ENCODE measurements at places on chromosomes 3 and 15. TPM values are rescaled to one million over a fixed set of nuclear protein-coding genes. Genes with fewer than 3 reads are reported as not detected.

DNA sequence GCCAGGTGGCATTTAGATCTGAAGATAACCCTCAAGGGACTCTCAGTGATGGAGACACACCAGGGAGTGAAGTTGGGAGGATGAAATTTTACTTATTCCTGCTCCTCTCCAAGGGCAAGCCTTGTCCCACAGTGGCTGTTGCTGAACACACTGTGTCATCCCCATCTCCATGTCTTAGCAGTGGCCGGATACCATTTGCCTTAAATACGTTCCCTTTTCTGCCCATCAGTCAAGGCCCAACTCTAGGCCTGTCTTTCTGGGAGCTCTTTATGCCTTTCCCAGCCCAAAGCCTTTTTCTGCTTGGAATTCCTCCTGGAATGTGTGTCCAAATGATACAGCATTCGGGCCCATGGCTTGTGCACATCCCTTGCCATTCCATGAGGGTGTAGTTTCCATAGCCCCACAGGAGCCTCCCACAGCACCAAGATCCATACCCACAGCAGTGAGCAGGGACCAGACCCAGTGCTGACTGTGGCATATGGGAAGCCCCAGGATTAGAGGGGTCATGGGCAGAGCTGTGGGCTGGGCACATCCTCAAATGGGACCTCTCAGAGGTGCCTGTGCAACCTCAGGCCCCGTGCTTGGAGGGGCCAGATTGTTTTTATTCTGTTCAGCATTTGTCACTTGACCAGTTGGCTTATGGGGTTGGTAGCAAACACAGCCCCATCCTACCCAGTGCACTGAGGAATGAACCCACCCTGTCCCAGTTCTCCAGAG is 63.7 kb upstream of the PRR23C start:
- no peak for DNase-seq

Gene DAZL
- not detected for total RNA-seq

Gene MUC4
- 0.11 TPM for total RNA-seq

Gene TNFAIP8L3
- 6.0 TPM for total RNA-seq

GRCh38 chr3:149352556-149352955 is 19.1 kb upstream of the TM4SF18 start:
- peak; percentile 36 for DNase-seq

DNA sequence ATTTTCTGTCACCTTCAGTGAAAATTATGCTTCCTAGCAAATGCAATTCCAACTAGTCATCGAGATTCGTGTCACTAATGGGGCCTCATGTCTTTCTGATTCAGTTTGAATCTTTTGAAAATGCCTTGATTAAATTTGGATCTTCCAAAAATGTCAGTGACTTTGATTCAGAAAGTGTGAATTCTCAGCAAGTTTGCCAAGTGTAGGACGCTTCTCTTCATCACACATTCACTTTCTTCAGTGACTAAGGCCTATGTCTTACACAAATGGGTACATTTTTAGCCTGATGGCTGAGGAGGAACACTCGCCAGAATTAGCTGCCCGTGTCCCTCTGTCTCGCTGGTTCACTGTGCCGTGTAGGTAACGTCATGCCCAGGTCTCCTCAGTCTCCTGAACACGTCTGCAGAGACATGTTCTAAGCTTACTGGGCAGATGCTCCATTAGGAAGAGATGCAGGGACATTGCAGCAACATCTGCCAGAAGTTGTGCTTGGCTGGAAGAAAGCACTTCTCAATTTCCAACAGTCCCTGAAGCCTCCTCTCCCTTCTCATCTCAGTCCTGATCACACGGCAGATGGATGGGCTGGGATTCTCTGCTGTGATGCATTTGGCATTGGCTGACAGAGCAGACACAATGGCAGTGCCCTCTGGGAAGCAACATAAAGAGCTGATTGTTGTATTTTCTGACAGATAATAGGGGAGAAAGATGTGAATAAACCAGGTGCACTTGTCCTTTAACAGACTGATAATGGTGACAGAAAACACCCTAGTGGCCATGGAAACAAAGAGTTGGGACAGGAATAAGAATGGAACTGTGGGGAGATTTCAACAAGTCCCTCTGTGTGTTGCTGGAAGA is 29.1 kb upstream of the LYZL4 start:
- DNase-seq, result no peak

Gene SLC15A2
- total RNA-seq, result 4.6 TPM

GRCh38 chr3:5093731-5094130 is 28.4 kb upstream of the ARL8B start:
- no peak for DNase-seq

DNA sequence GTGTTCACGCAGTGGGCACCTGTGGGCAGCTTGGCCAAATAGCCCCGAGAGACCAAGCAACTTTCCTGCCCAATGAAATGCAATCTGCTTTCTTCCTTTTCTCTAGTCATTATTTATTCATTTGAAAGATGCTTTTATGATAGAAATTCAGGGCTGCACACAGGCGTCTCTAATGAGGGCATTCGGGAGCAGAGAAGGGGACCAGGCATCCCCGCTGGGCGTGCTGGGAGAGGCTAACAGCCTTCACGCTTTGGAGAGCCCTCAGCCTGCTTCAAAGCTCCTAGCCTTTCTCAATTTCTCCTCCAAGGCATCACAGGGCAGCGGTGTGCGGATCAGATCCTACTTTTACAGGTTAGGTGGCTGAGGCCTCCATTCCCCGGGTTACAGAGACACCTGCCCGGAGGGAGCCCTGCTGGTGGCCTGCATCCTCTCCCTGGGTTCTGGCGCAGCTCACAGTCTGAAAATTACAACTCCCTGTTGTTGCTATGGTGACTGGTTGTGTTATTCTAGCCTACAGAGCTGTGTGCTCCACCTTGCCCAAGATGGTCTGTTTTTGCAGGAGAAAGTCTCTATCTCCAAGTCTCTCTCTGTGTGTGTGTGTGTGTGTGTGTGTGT is 21.8 kb upstream of the KLF13 start:
- no peak for DNase-seq

Gene TBL1XR1
- 102 TPM for total RNA-seq

Gene ZBTB47
- 118 TPM for total RNA-seq

Gene MST1R
- total RNA-seq, result 1.7 TPM

Gene ZCWPW2
- total RNA-seq, result 2.2 TPM

Gene DNAJA4
- 115 TPM for total RNA-seq

DNA sequence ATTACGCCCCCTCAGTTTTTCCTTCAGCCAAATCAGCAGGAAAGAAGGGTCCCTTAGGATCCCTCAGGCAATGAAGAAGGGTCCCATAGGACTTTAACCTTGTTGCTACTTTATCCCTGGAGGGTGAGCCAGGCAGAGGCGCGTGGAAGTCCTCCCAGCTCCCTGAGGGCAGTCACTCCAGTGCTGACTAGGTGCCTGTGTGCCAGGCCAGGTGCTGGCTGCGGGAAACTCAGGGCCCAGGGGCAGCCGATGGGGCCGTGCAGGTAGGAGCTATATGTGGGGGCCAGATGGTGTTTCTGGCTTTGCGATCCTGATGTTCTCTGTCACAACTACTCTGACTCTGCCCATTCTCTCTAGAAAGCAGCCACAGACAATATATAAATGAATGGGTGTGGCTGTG is 42.8 kb upstream of the IQSEC1 start:
- DNase-seq, result no peak

DNA sequence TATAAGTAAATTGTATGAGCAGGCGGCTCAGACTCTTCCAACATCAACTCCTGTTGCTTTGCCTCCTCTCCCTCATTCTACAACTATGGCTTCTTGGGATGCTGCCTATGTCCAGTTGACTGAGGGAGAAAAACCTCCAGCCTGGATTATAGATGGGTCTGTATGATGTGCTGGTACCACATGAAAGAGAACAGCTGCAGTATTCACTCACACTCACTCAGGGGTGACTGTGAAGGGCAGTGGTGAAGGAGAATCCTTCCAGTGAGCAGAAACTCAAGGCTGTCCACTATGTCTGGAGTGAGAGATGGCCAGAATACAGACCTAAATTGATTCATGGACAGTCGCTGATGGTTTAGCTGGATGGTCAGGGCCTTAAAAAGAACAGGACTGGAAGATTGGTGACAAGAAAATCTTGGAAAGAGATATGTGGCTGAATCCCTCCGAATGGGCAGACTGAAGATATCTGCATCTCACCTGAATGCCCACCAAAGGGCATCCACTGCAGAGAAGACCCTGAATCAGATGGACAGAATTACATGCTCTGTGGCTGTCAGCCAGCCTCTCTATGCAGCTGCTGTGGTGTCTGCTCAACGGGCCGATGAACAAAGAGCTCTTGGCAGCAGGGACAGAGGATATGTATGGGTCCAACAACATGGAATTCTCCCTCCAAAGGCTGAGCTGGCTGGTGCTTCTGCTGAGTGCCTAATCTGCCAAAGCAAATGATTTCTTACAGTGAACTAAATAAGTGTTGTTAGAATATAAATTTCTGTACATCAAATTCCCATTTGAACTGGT is 1.9 kb upstream of the BCL2L10 start:
- no peak for DNase-seq

DNA sequence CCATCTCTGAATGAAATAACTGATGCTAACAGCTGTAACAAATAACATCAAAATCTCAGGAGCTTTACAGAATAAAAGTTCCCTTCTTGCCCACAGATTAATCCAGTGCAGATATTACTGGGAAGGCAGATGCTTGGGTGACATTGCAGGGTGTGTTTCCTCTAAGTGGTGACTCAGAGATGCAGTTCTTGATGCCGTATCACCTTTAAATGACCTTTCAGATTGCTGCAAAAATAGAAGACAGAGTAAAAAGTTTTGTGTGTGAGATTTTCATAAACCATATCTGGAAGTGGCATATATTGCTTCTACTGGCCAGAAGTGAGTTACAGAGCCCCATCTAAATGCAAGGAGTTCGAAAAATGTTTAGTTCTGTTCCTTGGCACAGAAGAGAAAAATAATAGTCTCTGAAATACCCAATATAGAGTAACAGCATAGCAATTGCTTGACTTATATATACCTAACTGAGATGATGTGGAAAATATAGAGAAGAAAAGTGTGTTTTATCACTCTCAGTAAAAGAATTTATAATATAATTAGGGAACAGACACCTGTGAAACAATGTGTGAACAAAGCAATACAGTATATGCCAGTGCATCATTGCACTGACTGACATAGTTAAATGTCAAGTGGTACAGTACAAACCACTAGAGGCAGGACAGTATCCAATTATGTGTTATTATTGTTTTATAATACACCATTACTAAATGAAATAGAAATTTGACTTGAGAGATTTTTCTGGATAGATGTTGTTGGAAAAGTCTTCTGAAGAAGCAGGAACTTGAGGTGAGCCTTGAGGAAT is 430.7 kb upstream of the CBLB start:
- DNase-seq, result no peak

- DNase-seq, result no peak
Observed at GRCh38 chr3:128469556-128469955, 2.9 kb upstream of the DNAJB8 start.

GRCh38 chr3:138946663-138947494 is at the start of the genes FOXL2 and FOXL2NB:
FOXL2 (minus strand) TSS chr3:138947137; CDS start chr3:138946722, 415 bp downstream.
FOXL2NB (plus strand) TSS chr3:138947217; CDS start chr3:138947365, 148 bp downstream.
- no peak for DNase-seq

DNA sequence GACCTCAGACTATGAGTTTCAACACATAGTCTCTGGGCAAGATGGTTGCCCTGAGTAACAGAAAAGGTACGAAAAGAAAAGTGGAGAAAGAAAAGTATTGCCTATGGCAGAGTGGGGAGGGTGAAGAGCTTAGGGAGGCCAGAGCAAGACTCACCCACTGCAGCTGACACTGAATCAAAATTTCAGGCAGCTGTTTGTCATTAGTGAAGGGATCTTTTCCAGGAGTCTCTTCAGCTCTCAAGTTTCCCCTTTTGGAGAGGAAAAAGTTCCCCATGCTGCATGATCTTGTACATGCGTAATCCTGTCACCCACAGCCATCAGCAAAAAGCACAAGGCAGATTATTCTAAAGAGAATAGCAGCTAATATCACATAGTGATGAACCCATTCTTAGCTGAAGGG is 616.9 kb upstream of the GBE1 start:
- no peak for DNase-seq

Gene RNU5B-1
- 40.3 TPM for total RNA-seq

Gene MIX23
- 32.7 TPM for total RNA-seq

DNA sequence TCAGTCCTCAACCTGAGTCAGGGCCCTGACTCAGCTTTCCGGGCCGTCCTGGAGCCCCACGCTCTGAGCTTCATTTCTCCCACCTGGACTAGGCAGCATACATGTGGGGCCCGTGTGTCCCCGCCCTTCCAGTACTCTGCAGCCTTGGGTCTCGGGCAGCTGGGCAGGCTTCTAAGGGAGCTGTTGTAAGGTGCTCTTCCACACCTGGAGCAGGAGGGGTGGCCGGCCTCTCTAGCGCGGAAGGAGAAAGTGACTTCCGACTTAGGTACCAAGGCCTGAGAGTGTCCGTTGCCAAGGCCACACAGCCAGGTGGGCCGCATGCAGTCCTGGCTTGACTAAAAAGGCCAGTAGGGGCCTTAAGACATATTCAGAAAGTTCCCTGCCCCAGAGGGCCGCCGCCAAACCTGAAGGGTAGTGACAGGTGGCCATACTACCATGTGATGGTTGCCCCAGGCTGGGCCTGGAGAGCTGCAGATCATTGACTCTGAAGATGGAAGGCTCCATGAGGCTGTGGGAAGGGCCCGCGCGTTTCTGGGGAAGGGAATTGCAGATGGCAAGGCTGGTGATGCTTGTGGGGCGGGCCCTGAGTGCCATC is 9.4 kb upstream of the SEMA3B start:
- DNase-seq, result no peak

DNA sequence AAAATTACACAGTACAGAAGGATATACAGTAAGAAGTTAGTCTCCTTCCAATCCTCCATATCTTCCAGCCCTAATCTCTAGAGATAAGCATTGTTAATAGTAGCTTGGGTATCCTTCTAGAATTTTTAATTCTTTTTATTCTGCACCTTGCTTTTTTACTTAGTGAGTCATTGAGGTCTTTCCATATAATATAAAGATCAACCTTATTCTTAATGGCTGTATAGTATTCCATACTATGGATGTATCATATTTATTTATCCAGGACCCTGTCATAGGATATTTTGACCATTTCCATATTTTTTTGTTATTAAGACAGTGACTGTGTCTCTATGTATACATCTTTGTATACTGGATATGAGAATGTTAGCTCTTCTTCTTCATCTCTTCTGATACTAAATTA is 36.3 kb upstream of the SKOR1 start:
- no peak for DNase-seq

Gene CPLX3
- total RNA-seq, result 1.2 TPM

DNA sequence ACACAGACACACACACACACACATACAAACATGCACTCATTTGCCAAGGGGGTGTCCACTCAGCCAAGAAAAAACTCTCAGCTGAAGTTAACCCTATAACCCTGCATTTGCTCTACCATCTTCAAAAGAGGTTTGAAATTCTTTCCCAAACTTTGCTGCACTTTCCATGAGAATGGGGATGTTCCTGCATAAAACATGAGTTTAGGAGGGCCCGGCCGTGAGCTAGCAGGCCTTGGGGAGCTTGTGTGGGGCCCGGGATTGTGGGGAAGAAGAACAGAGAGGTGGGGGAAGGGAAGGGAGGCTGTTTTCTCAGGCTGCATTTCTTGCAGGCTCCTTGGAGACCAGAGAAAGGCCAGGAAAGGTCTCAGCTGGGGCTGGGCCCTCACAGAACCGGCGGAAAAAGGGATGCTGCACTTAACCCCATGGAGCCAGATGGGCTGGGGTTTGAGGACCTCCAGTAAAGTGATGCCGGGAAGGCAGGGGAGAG is 40.8 kb downstream of the SEMA5B start:
- no peak for DNase-seq
